ENCODE measurements at places on chromosomes 12 and 14.

DNA sequence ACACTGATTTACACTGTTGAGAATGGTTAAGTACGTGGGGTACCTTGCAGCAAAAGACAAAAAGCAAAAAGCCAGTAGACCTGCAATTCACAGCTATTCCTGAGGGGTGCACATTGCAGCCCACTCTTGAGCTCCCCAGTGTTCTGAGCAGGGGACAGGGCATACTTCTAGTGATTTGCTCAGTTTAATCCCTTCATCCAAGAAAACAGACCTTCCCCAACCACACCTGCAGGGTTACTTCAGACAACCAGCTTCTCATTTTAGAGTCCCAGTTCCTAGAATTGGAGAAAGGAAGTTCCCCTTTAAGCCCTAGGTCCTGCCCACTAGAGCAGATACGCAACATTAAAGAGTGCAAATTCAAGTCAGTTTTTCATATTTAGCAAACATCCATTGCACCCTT, 3.6 kb upstream of the WSB2 start:
- DNase-seq = no peak

DNA sequence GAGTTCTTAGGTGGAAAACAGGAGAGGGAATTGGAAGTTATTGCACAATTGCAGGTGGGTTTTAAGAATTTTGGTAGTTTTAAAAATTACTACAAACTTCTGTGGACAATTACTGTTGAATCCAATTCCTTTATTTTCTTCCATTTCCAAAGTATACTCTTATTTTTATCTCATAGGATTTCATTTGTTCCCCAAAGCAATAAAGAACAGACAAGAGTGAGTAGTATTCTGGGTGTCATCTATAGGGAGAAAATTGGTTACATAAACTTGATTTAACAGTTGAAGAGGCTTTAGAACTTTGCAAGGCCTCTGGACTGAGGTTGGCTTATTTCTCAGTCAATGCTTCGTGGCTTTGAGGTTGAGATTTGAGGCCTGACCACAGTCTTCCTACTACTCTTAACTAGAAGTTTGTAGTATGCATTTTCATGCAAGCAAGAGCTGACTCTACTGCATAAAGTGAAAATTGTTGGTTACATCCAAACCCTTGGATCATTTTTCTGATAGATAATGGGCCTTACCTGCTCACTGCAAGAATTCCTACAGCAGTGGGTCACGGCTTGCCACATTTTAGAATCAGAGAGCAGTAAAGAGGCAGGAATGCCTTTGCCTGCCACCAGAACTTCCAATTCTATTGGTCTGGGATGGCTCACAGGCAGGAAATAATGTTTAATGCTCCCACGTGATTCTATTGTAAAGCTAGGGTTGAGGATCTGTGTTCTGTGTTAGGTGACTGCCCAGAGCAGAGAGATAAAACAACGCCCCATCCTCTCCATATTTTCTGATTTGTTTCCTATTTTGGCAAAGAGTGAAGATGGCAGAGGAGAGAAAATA, 270.5 kb downstream of the TTC6 start:
- no peak for DNase-seq

DNA sequence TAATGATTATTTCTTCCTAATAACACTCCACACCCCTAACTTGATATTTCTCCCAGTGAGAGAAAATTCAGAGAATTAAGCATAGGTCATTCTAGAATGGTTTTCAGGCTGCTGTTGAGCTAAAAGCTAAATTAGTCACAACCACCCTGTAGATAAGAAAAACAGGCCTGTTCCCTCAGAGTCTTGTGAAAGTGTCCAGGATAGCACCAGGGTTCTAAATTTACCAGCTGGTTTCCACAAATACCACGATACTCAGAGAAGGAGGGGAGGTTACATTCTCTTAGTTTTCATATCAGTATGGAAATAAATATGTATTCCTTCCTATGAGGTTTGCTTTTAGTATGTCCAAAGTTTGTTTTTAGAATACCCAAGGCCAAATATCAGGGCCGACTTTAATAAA, 66.0 kb upstream of the YARS2 start:
- no peak for DNase-seq

DNA sequence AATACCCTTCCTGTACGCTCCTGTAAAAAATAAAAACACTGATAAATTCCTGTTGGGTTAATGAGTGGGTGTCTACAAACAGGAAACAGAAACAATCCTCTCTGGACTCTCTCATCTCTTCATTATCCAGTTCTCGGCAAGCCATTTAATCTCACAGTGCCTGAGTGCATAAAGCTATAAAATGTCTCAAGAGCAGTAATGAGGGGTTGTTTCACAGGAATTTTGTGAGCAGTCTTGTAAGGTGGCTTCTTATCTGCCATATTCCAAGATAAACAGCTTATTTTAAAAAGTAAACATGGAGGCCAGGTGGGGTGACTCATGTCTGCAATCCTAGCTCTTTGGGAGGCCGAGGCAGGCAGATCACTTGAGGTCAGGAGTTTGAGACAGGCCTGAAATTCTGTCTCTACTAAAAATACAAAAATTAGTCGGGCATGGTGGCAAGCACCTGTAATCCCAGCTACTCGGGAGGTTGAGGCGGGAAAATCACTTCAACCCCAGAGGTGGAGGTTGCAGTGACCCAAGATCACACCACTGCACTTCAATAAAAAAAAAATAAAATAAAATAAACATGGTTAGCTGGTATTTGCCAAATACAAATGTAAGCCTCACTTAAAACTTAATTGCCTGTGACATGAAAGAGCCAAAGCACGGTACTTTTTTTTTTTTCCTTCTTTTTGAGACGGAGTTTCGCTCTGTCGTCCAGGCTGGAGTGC, 54.0 kb downstream of the CLIP1 start:
- no peak for DNase-seq

DNA sequence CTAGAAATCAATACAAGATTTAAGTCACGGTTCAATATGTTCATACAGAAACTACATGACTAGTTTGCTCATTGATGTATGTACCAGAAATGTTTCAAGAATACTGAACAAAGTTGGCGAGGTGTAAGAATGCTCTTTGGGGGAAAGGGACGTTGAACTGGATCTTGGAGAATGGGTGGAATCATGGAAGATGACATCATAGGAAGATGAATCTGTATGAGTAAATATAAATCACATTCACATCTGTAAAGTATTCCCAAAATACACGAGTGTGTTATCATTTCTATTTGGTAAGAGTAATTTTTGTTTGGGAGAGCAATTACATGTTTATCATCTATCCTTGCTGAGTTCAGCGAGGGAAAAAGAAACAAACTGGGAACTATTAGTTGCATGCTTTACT, 162.2 kb upstream of the TMTC1 start:
- DNase-seq = no peak

GRCh38 chr14:21526672-21527317, 649 bp upstream of the SALL2 start:
- DNase-seq = peak; percentile 42

- DNase-seq = no peak
These were observed 35.2 kb downstream of the ZFP36L1 start for GRCh38 chr14:68757618-68758081.

- DNase-seq = no peak
These were observed 64.1 kb downstream of the KIAA0586 start for GRCh38 chr14:58491593-58491992.

DNA sequence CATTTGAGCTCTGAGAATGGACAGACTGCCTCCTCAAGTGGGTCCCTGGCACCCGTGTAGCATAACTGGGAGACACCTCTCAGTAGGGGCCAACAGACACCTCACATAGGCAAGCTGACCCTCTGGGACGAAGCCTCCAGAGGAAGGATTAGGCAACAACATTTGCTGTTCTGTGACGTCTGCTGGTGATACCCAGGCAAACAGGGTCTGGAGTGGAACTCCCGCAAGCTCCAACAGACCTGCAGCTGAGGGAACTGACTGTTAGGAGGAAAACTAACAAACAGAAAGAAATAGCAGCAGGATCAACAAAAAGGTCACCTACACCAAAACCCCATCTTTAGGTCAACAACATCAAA, 69.6 kb downstream of the CEP83 start:
- DNase-seq = no peak

DNA sequence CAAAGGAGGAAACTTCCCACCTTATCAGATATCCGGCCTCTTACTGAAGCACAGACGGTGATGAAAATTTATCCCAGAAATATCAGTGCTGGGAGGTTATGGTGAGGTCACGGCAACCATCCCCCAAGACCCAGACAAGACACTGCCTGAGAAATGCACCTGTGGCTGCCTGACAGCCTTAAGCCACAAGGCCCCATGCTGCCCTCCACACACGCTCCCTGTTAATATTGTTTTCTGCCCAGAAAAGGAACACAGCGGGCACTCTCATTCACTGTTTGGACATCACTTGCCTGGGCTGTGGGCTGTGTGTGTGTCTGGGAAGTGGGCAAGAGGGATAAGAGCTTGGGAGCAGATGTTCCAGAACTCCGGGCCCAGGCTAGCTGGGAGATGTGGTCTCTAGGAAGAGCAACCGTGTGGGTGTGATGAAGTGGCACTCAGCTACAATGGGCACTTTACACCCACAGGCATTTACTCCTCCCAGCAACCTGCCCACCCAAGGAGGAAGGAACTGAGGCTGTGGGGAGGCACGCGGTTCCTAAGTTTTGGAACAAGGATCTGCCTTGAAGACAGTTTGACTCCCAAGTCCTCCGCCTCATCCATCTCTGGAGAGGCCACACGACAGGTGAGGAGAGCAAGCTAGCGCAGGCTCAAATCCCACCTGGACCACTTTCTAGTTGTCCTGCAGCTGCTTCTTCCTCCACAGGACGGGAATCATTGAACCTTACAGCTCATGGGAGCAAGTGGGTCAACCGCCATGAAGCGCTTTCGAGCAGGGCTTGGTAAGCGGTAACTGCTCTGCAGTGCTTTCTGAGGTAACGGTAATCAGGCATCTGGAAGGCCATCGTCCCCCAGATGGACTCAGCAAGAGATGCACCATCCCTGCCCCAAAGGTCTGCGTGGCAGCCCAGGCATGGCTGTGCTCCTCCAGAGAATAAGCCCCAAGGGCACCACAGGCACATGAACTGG, 91.4 kb downstream of the CHGA start:
- DNase-seq = no peak

DNA sequence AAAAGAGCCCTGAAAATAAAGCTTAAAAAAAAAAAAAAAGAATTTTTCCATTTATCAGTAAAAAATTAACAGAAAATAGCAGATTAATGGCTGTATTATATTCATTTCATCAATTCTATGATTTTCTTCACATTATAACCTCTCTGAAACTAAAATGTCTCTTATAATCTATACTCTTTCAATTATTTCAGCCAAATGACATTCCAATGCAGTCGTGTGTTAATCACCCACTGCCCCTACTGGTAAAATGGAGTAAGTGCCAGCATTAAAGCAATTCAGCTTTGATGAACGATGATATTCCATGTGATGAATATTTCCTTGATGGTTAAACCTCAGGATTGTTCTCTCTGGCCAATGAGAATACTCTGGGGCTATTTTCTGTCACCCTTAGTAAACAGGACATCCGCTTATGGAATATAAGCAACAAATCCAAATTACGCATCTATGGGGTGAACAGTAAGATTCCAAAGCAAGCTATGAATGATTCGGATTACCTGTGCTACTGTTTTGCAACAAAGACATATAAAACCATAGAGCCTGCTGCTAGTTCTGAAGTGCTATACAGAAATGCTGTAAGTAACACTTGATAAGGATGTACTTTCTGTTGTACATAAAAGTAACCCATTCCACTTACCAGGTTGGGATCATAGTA, 20.3 kb upstream of the SYCP3 start:
- peak; percentile 9 for DNase-seq

GRCh38 chr14:88870777-88871176, 46.3 kb downstream of the TTC8 start:
- DNase-seq = peak; percentile 17

DNA sequence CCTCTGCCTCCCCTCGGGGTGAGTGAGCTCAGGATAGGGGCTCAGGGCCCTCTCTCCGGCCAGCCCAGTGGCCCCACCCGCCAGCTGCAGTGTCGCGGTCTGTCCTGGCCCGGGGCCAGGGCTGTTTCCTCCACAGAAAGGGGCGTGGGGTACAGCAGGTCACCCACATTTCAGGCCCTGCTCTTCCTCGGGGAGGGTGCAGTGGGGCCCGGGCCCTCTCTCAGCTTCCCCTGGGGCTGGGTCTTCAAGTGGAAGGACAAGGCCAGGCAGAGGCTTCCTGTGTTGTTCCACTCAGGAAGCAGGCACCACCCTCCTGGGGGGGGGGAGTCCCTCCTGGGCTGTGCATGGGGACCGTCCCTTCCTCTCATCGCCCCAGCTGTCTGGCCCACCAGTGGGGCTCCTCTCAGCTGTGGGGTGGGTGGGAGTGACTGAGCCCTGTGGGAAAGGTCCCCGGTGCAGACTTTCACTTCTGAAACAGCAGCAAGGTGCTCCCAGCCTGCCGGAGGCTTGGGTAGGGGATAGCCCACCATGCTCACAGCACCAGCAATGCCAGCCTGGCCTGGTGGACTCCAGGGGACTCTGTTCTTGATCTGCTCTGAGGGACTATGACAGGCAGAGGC, 3.7 kb downstream of the GPR132 start:
- no peak for DNase-seq

DNA sequence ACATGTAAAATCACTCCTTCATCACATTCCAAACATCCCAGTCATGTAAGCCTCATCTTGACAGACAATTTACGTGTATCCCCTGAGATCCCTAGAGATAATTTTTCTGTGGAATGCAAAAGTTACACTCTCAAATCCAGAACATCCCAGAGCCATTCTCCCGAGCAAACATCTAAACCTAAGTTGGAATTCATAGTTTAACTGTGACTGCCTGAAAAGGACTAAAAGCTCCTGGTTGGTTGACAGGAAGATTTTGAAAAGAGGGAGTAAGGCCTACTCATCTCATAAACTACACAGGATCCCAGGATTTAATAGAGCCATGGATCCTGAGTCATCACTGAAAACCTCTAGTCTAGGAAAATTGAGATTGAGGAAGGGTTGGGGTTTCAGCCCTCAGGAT, 123.6 kb downstream of the SCN8A start:
- DNase-seq = no peak

DNA sequence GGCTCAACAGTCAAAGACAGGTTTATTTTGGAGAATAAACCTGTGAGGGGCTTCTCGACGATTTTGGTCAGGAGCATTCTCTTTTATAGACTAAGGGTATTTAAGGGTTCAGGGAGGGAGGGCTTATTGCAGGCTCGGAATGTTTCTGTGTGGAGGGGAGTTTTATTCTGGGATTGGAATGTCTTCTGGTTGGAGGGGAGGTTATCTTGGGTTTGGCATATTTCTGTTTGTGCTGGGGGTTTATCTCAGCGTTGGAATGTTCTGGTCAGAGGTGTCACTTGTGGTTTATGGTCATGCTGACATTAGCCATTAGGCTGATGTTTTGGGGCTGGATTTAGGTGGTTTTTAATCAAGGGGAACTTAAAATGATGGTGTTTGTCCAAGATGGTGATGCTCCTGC, 103.9 kb downstream of the SUDS3 start:
- DNase-seq = no peak

GRCh38 chr12:120764816-120765215, 39.2 kb downstream of the ACADS start:
- DNase-seq = no peak

DNA sequence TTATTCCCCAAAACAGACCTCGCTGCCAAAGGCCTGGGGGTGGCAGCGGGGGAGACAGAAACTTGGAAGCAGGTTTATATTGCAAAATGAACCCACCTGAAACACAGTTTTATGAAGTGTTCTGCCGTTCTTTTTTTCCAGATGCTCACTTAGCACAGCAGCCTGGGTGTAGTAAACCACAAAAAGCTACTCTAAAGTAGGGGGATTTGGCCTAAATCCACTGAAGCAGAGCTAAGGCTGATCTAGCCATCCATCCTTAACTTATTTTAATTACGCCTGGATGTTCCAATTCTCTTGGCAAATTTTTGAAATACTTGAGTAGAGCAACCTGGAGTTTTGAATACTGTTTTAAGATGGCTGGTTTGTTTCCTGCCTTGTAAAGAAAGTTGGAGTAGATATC, 121.2 kb downstream of the GPR135 start:
- DNase-seq = no peak
